ENCODE measurements at places on chromosomes 7 and 10.

DNA sequence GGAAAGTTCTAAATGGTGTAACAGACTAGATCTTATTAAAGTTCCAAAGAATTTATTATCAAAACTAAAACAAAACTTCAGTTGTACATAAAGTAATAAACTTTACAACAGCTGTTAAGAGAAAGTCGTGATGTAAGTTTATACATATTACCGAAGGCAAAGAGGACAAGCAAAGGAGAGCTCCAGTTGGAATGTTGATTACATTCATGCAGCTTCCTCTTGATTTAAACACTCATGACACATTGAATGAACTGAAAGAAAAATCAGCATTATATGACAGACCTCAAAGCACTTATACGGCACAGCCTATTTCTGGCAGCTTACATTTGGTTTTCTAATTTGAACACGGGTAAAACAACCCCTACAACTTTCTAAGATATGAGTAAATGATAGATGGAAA is 13.6 kb downstream of the SRI start:
- DNase-seq: no peak

DNA sequence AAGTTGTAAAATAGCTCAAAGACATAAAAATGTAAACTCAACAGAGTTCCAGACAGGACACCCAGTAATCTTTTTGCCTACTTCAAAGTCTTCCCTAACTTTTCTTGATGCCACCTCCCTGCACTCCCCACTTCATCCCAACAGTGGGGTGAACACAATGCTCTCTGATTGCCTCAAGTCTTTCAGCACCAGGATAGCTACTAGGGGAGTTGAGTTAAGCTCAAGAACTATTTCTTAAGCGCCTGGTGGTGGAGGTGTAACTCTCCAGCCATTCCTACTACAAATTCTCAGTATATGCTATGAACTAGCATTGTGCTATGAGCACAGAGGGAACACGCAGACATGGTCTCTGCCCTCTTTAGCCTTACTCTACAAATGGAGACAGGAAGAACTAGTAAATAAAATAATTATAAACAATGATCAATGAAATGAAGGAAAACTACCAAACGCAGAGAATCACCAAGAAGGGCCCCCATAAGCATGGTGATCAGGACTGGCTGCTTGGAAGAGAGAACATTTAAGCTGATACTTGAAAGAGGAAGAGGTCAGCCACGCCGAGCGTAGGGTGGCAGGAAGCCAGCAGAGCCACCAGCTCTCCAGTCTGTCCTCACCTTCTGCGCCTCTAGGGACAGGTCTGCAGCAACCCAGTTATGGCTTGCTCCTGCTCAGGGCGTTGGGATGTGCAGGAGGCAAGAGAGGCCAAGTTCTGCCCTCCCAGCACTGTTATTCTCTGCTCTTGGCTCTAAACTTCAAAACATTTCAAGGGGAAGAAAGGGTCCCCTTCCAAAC is 16.7 kb upstream of the FRA10AC1 start:
- no peak for DNase-seq

DNA sequence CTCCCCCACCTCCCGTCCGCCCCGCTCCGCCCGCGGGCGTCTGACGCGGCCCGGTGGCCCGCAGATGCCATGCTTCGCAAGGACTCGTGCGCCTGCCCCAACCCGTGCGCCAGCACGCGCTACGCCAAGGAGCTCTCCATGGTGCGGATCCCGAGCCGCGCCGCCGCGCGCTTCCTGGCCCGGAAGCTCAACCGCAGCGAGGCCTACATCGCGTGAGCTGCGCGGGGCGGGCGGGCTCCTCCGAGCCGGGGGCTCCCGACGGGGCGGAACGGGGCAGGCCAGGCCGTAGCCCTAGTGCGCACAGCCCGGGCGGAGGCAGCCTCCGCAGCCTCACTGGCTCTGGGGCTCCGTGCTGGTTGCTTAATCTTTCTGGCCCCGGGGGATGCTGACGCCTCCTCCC is 2.8 kb downstream of the ASIC3 start:
- no peak for DNase-seq

DNA sequence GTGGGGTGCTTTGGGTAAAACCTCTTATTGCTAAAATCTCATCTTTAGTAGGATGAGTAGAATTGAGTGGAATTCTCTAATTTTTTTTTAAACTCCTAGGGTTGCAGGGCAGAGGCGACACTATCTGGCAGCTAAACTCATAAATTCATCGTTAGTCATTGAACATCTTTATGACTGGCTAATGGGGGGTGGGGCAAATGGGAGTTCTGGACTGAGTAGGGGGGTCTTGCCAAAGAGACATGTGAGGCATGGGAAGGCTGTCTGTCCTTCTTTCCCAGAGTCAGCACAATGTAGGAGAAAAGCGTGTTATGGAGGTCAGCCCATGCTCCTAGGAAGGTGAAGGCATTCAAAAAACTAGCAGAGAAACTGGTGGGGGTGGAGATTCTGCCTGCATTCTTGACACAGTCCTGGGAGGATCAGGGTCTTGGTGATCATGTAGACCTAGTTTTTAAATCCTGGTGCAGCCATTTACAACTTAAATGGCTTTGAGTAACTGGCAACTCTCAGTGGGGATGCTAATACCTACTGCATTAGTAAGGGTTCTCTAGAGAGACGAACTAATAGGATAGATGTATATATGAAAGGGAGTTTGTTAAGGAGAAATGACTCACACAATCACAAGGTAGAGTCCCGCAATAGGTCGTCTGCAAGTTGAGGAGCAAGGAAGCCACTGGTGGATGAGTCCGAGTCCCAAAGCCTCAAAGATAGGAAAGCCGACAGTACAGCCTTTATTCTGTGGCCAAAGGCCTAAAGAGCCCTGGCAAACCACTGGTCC is 47.7 kb downstream of the EMX2 start:
- no peak for DNase-seq

- DNase-seq: no peak
Observed at GRCh38 chr10:125392154-125392553, 231.8 kb upstream of the CTBP2 start.

DNA sequence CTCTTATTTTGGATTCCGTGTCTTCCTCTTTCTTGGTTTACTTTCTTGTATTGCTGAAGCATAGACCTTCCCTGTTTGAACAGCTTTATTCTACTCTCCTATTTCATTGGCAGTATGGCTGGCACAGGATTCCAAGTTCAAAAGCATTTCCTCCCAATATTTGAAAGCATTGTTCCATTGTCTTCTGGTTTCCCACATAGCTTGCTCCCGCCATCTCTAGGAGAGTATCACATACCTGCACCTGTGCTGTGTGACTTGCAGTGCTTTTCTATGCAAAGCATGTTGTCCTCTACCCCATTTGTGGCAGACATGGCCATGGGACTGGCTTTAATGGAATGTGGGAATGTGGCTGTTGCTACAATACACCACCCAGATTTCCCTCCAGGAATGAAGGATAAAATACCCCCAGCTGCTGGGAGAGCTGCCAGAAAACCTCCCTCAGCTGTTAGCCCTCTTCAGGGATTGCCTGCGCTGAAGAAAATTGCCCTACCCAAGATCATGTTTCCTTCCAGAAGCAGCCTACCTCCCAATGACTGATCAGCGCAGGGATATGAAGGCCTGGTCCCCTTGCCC is 6.9 kb upstream of the MYOF start:
- DNase-seq: no peak

DNA sequence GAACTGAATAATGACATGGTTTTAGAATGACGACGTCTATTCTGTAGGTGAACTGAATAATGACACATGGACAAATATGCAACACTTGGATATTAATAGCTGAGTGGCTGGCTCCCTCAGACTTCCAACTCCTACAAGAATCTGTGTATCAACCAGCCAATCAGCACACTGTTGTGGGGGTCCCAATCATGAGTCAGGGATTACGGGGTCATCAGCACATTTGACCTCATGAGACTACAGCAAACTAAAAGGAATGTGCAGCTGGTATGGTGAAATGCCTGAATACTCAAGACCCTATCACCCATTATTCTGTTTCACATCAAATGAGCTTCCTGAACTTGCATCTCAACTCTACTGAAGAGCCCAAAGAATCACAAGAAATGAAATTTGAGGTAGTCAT is 192.5 kb downstream of the ANK3 start:
- DNase-seq: no peak

DNA sequence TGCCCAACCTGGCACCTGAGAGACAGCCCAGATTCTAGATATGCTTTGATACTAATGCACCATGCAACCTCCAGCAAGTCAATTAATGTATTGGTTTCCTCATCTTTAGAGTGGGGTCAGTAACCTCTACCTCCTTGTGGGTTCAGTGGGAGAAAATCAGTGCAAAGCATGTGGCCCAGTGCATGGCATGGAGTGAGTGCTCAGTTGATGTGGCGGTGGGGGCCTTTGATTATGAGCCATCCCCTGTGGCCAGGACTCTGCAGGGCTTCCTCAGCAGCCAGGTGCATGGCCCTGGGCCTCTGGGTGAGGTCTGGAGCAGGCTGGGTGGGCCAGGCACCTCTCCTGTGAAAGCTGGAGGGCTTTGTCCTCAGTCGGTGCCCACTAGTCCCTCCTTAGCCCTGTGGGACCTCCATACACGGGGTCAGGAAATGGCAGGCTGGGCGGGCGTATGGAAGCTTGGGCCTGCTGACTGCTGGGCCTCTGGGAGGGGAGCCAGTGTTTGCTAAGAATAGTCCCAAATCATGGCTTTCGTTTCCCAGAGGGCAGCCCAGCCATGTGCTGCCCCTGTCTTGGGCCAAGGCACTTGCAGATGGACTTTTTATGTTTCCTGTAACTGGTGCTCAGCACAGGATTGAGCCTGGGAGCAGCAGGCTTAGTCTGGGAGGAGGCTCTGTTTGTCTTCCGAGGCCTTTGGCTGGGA is 3.4 kb downstream of the PALD1 start:
- no peak for DNase-seq

DNA sequence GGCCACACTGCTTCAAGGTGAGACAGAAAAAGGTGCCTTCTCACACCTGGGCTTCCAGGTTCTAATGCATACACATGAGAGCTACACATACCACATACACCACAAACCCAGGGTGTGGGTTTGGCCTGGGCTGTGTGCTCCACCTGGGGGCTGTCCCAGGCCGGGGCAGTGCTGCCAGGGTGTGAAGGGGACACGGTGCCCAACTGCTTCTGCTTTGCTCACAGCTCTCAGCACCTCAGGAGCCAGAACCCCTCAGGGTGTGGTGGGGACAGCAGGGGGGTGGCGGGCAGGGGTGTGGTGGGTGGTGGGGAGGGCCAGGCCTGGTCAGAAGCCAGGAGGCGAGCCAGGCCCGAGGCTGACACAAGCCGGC is 51.1 kb downstream of the TMEM209 start:
- DNase-seq: no peak

GRCh38 chr10:11284291-11285085 is 266.8 kb downstream of the CELF2 start:
- DNase-seq: no peak

DNA sequence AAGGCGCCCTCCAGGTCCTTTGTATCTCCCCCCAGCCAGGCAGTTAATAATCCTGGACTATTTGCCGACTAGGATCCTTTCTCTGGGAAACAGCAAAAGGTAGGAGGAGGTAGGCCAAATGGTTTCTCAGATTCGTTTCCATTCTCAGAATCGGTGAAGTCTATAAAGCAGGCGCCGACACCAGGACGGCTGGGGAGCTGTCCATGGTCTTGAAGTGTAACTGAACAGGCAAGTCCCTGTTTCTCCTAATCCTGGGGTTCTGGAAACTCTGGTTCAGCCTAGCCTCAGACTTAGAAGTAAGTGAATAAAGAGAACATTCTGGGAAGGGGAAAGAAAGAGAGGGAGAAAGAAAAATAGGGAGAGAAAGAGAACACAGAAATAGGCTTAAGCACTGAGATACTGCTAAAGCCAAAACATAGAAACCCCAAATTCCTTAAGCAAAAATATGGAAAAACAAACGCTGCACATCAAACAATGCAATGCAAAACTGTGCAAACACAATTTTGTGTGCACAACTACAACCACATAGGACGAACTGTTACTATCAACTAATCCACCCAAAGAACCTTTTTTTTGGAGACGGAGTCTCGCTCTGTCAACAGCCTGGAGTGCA is 11.1 kb upstream of the INA start:
- DNase-seq: no peak

DNA sequence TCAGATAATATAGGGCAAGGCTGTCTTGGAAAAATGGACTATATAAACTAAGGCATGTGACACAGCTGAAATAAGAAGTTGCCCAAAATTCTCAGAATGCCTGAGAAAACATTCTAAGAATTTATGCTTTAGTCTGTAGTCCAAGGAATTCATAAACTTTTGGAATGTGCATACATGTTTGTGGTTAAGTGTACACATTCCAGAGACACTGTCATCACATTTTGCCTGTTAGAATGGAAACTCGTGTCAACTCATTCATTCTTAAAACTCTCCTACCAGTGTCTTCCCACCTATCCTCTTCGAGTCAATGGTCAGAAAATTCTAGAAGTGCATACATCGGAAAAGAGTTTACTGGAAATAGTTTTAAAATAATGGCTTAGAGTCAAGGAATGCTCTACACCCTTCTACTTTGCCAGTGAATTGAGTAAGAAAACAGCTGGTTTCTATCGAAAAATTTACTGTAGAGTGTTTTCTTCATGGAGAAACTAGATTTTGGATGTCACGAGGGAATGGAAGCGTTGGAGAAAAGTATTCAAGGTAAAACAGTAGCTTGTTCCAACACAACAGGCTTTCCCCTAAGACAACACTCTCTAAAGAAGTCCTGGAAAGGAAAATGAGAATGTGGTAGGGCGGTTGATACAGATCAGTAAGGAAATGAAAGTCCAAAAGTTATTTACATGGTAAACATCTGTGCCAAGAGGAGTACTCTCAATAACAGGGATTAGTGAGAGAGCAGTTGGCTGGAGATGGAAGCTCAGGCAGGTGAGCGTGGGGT is 1177.6 kb upstream of the C7orf33 start:
- no peak for DNase-seq

- no peak for DNase-seq
Observed at GRCh38 chr10:7984896-7985295, 69.6 kb upstream of the GATA3 start.

All from hematopoietic multipotent progenitor cell treated with erythropoietin and hydrocortisone succinate and interleukin-3 and kit ligand, for 15 days (in vitro differentiated cells).